SW 1271 (cell line): ENCODE measurements at places on chromosomes 5 and 9.

DNA sequence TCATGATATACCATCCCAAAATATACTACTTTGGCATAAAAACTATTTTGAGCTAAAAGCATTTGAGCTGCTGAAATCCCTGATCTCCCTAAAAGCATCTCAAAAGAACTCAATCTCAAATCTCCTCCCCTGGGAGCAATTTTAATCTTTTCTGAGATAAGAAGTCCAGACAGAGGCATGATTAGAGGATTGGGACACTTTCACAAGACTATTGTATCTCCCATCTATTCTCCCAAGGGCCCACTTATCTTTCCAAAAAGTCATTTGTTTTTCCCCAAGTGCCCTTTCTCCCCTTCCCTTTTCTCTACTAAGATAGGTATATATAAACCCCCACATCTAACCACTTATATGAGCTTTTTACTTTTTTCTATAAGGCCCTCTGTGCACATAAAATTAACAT is 79.7 kb downstream of the ALDH7A1 start:
- no peak for DNase-seq

DNA sequence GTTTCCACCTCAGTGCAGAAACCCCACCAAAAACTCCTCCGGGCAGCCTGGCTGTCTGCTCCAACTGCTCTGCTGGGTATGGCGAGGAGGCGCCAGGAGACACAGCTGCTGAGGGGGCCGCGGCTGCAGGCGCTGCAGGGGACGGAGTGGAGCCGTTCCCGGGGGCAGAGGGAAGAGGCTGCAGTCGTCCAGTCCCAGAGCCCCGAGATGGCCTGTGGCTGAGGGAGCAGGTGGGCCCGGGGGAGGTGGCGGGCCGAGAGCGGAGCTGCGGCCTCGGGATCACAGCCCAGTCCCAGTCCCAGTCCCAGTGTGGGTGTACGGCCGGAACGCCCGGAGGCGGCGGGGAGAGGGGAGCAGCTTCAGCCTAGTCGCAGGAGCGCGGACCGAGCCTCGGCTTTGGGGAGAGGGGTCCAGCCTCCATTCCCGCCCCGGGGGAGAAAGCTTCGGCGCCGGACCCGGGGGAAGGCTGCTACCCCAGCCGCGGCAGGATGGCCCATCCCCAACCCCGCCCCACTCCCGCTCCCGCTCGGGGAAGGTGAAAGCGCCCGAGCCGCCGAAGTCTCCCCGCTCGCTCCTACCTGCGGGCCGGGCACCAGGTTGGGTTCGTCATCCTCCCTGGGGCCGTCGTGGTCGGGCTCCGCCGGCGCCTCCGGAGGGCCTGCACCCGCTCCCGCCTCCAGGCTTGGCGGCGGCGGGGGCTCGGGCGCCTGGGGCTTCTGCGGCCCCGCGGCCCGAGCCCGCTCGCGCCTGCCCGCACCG is 513 bp downstream of the FAM193B start:
- no peak for DNase-seq

DNA sequence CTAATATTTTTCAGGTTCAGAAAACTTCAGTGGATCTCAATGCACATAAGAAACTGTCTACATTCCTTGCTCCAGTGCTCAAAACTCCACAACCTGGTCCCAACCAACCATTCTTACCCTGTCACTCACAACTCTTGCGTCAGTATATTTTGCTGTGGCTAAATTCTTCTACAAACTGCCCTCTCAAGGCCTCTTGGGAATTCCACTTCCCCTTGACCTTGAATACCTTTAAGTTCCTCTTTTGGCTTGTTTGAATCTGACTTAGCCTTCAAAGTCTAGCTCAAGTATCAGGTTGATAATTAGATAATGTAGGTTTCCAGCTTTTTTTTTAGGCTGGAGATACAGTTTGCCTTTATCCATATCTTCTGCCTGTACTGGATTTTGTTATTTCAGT is 128.3 kb downstream of the SLF1 start:
- DNase-seq, result no peak

DNA sequence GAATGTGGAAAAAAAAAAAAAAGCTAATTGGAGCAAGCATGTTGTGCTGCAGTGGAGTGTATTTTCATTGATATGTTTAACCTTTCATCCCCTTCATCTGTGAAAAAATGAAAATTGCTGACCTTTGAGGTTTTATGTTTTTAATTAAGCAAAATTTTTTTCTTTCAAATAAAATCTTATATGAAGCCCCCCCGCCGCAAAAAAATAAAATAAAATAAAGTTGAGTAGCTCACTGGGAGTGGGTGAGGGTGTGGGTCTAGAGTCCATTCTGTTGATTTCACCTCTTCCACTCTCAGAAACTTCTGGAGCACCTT is 43.3 kb downstream of the TEK start:
- no peak for DNase-seq

GRCh38 chr9:118561051-118561450 is 808.2 kb downstream of the BRINP1 start:
- DNase-seq, result no peak

- DNase-seq, result no peak
These were observed 87.2 kb downstream of the KCNIP1 start for GRCh38 chr5:170591054-170591453.

DNA sequence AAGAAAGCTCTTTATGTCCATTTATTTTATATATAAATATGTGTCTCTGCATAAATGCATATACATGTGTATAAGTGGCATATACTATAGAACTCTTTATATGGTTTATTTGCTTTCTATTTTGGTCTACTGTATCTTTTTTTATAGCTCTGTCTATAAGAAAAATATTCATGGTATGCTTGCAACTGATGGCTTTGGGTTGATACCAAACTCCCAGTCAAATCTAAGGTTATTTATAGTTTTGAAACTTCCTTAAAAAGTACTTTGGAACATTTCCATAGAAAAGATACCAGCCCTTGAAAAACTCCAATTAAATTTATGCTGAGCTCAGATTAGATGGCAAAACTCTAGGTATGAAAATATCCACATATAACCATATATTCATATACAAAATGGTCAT is 120.0 kb upstream of the KLF9 start:
- DNase-seq, result no peak

DNA sequence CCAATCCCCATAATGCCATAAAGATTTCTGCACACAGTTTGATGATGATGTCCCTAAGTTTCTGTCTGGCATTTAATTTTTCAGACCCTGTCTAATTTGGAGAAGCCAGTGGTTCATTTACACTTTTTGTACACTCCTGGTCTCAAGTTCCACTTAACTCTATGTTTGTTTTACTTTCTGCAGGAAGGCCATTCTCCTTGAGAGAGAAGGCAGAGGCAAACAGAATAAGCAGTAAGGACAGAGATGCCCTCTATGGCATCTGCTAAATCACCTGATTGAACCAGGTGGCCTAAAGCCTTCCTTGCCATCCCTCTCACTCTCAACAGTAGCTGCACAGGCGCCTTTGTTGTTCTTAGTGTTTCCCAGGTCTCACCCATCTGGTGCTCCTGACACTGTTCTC is 86.1 kb upstream of the LRRTM2 start:
- DNase-seq, result no peak

DNA sequence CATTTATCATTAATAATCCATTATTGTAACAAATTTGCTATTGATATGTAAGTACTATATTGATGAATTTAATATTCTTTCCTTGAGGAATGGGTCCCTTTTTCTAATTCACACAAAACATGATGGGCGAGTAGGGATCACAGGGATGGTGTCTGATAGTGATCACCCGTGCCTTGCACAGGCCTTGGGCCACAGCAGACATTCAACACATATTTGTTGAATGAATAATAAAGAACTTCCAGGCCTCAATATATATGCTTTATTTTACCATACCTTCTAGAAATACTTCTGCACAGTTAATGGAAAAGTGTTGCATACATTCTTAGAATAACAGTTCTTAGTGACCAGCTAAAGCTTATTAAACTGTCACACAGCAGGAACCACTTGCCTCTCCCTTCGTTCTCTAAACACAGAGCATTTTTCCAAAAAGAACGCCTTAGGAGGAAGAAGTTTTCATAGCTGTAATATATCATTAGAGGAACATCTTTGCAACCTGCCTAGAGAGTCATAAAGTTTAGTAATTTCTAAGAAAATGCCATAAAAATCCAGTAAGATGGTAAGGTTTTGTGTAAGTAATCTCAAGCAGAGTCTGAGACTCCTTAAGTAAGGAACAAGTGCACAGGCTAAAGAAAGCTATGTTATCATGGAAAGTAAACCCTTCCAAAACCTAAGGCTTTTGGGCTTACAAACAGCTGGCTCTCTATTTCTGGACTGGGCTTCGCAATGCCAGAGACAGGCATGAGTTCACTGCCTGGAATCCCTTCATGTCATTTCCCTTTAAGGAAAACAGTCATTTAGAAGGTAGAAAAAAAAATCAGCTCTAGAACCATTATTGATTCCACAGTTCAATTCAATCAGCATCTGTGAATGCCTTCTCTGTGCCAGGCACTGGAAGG is 17.7 kb downstream of the TTLL11 start:
- no peak for DNase-seq
